Left kidney (tissue), 8 donors: ENCODE measurements at places on chromosomes 2 and 18. TPM values are rescaled to one million over a fixed set of nuclear protein-coding genes. Genes with fewer than 3 reads are reported as not detected.

Gene ITGA4
- polyA plus RNA-seq, result 43.9 TPM

Gene MAP2
- polyA plus RNA-seq, result 42.7 TPM

DNA sequence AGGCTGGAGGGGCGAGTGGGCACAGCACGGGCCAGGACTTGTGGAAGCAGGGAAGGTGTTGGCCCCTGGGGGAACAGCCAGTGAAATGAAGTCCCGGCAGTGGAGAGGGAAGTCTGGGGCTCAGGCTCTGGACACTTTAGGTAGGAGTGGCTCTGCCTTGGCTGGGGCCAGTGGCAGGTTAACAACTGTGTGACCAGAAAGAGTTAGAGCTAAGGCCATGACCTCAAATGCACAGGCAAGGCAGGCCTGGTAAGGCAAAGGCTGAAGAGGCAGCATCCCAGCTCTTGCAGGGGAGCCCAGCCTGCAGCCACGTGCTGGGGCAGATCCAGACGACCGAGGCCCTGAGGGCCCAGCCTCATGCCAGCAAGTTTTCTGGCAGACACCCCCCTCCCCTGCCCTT is 21.5 kb downstream of the PCARE start:
- no peak for DNase-seq

Gene HOXD8
- polyA plus RNA-seq, result 170 TPM

DNA sequence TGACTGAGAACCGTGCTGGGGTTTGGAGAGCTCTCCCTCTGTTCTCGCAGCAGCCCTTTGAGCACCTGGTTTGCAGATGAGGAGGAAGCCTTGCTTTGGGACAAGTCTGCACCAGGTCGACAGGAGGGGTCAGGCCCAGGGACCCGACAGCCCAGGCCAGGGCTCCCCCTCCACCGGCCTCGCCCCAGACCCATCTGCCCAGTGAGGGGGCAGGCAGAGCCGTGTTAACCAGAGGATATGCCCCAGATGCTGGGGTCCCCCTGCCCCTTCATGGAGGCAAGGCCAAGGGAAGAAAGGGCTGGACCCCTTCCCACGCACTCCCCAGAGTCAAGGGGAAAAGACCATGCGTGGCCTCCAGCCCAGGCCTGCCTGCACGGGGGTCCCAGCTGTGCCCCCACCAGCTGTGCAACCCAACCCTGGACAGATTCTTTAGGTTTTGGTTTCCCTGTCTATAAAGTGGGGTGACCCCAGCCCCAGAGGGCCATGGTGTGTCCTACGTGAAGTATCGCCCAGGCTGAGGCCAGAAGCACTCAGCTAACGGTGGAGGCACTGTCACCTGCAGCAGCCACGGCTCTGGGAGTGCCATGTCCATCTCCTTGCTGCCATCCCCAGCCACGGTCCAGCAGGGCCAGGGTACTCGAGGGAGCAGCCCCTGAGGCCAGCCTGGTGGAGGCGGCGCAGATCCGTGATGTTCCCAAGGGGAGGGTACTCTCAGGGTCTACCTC is 4.8 kb upstream of the SNED1 start:
- no peak for DNase-seq

DNA sequence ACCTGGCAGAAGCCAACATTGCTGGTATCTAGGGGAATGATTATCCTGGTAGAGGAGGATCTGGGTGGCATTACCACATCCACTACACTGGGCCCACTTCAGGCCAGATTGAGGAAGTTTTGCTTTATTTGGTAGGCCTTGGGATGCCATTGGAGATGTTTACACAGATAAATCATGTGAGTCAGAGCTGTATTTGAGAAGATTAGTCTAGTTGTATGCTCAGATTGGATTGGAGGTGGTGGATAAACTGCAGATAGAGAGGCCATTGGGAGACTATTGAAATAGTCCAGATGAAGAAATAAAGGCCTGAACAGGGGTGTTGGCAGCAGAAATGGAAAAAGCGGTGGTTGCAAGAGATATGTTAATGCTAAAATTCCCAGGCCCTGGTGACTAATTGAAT is 81.5 kb downstream of the EFEMP1 start:
- no peak for DNase-seq

Gene ADD2
- 6.0 TPM for polyA plus RNA-seq

GRCh38 chr2:178629463-178629862 is 149.2 kb downstream of the PLEKHA3 start:
- DNase-seq, result no peak

Gene SLC20A1
- 64.8 TPM for polyA plus RNA-seq

Gene REL
- polyA plus RNA-seq, result 10.4 TPM

Gene GCFC2
- polyA plus RNA-seq, result 60.7 TPM

DNA sequence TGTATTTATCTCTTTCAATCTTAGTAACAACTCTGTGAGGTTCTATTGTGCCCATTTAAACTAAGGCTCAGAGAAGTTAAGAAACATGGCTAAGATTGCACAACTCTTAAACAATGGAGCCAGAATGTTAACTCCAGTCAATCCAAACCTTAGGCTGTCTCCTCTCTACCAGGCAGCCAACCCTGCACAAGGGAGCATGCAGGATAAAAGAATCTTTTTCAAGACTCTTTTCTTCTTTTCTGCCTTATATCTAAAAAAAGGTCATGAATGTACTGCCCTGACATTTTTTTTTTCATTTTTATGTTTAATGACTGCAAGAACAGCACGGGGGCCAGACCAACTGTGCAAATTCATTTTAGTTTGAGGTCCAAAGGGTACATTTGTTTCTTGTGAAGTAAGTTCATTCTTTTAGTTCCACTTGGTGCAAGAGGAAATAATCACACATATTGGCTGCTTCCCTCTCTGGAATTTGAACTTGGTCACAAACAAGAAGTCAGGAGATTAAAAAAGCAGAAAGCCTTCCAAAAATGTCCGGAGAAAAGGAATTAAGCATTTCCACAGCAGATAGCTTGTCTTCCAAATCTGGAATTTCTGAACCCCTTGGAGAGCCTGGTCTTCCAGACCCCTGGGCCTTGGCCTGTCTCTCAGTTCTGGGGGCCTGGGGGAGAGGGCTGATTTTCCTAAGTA is 96.0 kb upstream of the RIOK3 start:
- no peak for DNase-seq

DNA sequence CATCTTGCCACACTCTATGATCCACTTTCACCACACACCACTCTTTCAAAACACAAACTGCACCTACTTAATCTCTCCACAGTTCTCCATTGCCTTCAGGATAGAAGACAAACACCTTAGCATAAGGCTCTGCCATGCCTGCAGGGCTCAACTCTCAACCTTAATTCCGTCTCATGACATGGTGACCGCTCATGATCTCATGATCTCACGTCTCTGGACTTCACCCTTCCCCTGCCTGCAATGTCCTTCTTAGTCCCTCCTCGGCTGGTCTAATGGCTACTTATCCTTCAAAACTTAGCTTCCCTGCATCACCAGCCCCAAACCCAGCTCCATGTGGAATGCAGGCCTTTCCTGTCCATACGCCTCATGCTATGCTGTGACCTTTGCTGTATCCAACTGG is 85.3 kb downstream of the ACVR1 start:
- DNase-seq, result no peak

Gene SCYGR4
- polyA plus RNA-seq, result not detected

GRCh38 chr2:218010140-218010983 is 7.6 kb upstream of the TNS1 start:
- DNase-seq, result no peak

Gene AOX1
- 2.6 TPM for polyA plus RNA-seq

Gene IL36B
- not detected for polyA plus RNA-seq

GRCh38 chr2:205482399-205483081 is 199.8 kb upstream of the NRP2 start:
- no peak for DNase-seq
